ENCODE measurements at places on chromosomes 1 and 21.

DNA sequence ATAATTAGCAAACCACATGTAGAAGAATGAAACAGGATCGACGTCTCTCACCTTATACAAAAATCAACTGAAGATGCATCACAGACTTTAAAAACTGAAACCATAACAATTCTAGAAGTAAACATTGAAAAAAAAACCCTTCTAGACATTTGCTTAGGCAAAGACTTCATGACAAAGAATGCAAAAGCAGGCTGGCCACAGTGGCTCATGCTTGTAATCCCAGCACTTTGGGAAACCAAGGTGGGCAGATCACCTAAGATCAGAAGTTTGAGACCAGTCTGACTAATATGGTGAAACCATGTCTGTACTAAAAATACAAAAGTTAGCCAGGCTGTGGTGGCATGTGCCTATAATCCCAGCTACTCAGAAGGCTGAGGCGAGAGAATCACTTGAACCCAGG is 1351.7 kb downstream of the MRPL39 start:
- no peaks in the 10 kb centered on the region for H3K4me1 ChIP-seq
- DNase-seq: no peak
- no peaks in the 10 kb centered on the region for H3K27me3 ChIP-seq
- H3K27ac ChIP-seq: no peak overlapping the region
- no peaks in the 10 kb centered on the region for H3K36me3 ChIP-seq

- H3K27ac ChIP-seq: no peak overlapping the region
- H3K4me1 ChIP-seq: no peaks in the 10 kb centered on the region
These were observed 9.3 kb downstream of the C1QB start for GRCh38 chr1:22662318-22662717.

- no peak for DNase-seq
- no peak within 1 kb of the TSS for H3K4me3 ChIP-seq
- H3K4me1 ChIP-seq: no peaks in the 10 kb centered on the region
- no peaks in the 10 kb centered on the region for H3K27me3 ChIP-seq
- H3K36me3 ChIP-seq: no peaks in the 10 kb centered on the region
These were observed at the start of gene DNASE2B for GRCh38 chr1:84398175-84399155. DNASE2B (plus strand) TSS chr1:84398484; CDS start chr1:84398565, 81 bp downstream.

- no peak overlapping the region for H3K4me3 ChIP-seq
- DNase-seq: peak; percentile 67
- no peaks in the 10 kb centered on the region for H3K4me1 ChIP-seq
- no peak overlapping the region for H3K27ac ChIP-seq
These were observed 19.9 kb downstream of the CASQ2 start for GRCh38 chr1:115748401-115749150.

DNA sequence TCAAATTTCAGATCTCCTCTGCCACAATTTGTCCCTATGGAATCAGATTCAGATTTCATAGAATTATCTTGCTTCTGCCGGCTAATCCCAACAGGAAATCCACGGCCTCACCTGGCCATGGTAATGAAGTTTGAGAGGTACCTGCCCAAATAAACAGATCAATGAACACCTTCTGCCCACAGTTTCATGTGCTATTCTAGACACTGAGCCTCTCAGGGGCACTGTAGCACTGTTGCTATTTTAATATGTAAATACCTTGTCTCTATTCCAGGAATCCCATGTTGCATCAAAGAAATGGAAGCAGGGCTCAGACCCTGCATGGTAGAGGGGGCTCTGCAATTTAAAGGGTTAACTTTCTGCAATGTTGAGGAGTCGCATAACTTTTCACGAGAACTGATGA is 593.1 kb downstream of the PTBP2 start:
- no peaks in the 10 kb centered on the region for H3K4me1 ChIP-seq
- H3K36me3 ChIP-seq: no peaks in the 10 kb centered on the region
- H3K27me3 ChIP-seq: no peaks in the 10 kb centered on the region
- DNase-seq: no peak

- H3K36me3 ChIP-seq: no peaks in the 10 kb centered on the region
- H3K4me1 ChIP-seq: no peaks in the 10 kb centered on the region
- no peak overlapping the region for H3K4me3 ChIP-seq
- H3K27ac ChIP-seq: no peak overlapping the region
These were observed 350.9 kb downstream of the S1PR1 start for GRCh38 chr1:101587741-101588140.

DNA sequence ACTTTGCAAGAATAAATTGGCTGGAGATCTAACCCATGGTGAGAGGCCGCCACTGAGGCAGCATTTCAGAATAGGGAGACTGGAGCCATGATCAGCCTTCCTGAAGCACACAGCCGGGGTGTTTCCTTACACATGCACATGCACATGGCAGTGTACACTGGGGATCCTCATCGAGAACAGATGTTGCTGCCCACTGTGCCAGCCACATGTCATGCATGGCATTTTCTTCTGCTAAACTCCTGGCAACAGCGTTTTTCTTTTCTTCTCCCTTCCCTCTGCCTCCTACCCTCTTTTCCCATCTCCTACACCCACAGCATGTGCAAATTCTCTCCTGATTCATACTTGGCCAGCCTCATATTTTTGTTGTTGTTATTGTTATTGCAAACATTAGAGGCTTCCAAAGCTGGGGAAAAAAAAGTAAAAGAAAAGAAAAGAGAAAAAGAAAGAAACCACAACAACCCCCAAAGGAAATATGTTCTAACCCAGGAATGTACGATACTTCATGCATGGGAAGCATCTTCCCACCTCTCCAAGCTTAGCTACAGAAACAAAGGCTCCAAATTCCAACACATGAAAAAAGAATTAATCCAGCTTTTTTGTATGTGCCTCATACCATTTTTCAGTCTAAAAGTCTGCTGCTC is 344.0 kb downstream of the ASTN1 start:
- no peaks in the 10 kb centered on the region for H3K36me3 ChIP-seq
- H3K27ac ChIP-seq: no peak overlapping the region
- no peak overlapping the region for H3K4me3 ChIP-seq
- DNase-seq: no peak

- H3K36me3 ChIP-seq: no peaks in the 10 kb centered on the region
- H3K27ac ChIP-seq: no peak overlapping the region
- H3K27me3 ChIP-seq: no peaks in the 10 kb centered on the region
- peak; percentile 50 for DNase-seq
- H3K4me1 ChIP-seq: no peaks in the 10 kb centered on the region
These were observed 32.0 kb upstream of the TLR5 start for GRCh38 chr1:223175032-223175431.

DNA sequence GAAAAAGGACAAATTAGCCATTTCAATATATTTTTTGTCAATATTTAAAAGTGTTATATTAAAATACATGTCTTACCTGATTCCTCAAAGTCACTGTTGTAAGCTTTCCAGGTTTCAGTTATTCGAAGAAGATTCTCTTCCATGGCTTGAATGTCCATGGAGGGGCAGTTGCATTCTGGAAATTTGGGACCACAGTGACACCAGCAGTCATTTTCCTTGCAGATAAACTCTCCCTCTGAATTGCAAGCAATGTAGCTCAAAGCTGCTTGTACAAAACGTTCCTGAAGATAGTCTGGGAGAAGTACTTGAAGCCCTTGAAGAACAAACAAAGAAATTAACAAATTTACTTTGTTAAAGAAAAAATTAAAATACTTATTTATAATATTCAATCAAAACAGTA is 251.7 kb downstream of the BRINP3 start:
- no peaks in the 10 kb centered on the region for H3K27me3 ChIP-seq
- H3K36me3 ChIP-seq: no peaks in the 10 kb centered on the region
- no peaks in the 10 kb centered on the region for H3K4me1 ChIP-seq
- no peak overlapping the region for H3K27ac ChIP-seq
- DNase-seq: no peak
- no peak overlapping the region for H3K4me3 ChIP-seq

- no peaks in the 10 kb centered on the region for H3K4me1 ChIP-seq
- H3K27ac ChIP-seq: no peak overlapping the region
- no peaks in the 10 kb centered on the region for H3K36me3 ChIP-seq
- DNase-seq: no peak
- no peaks in the 10 kb centered on the region for H3K27me3 ChIP-seq
These were observed 86.4 kb upstream of the CACYBP start for GRCh38 chr1:174913225-174913903.

DNA sequence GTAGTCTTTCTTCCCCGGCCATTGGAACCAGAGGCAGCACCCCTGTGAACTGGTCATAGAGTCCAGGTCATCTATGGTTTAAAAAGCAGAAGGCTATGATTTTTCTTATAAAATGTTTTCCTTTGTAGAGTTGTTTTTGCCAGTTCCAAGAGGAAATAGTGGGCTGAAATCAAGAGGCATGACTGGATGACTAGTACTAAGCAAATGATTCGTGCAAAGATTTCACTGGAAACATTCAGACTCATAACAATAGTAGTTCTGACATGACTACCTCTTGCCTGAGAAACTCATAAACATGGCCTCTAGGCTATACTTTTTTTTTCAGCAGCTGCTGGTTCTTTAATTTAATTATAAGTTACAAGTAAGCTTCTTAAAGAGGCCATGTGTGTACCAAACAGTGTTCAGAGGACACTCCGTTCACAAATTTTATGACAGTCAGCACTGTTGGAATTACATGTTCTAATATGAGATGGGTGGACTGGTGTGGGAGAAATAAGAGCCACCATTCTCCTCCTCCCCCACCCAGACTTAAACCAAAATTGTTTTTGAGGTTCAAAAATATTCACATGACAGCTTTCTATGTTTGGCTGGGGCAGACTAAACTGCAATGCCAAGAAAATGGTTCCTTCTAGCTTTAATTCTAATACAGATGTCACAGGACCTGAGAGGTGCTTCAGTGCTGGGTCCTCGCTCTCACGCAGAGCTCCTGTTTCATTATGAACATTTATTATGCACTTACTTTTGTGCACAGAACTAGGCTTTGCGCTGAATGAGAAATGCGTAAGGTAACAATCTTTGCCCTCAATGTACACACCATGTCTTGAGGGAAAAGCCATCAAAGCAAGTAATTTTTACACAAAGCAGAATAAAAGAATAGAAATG is 147.5 kb downstream of the ZC3H11B start:
- no peak overlapping the region for H3K27ac ChIP-seq
- no peak overlapping the region for H3K4me3 ChIP-seq
- no peaks in the 10 kb centered on the region for H3K36me3 ChIP-seq
- H3K4me1 ChIP-seq: no peaks in the 10 kb centered on the region
- no peaks in the 10 kb centered on the region for H3K27me3 ChIP-seq

DNA sequence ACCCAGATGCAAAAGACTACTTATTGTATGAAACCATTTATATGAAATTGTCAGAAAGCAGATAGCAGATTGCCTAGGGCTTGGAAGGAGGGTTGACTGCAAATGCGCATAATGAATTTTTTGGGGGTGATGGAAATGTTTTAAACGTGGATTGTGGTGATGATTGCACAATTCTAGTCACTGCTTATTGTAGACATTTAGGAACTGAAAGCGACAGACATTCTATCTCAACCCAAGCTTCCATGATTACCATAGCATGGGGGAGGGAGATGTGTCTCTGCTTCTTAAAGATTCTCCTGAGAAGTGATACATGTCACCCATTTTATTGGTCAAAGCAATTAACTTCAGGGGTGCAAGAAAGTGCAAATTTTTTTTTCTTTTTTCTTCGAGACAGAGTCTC is 2.8 kb upstream of the MTF2 start:
- peaks cover 1% of the 10 kb centered on the region for H3K4me1 ChIP-seq
- H3K36me3 ChIP-seq: no peaks in the 10 kb centered on the region
- DNase-seq: no peak
- no peak overlapping the region for H3K27ac ChIP-seq
- H3K27me3 ChIP-seq: no peaks in the 10 kb centered on the region
- no peak overlapping the region for H3K4me3 ChIP-seq

GRCh38 chr21:45992301-45993209 is 11.0 kb downstream of the COL6A1 start:
- DNase-seq: no peak
- no peak overlapping the region for H3K27ac ChIP-seq
- H3K36me3 ChIP-seq: peaks cover 28% of the 10 kb centered on the region
- no peak overlapping the region for H3K4me3 ChIP-seq

DNA sequence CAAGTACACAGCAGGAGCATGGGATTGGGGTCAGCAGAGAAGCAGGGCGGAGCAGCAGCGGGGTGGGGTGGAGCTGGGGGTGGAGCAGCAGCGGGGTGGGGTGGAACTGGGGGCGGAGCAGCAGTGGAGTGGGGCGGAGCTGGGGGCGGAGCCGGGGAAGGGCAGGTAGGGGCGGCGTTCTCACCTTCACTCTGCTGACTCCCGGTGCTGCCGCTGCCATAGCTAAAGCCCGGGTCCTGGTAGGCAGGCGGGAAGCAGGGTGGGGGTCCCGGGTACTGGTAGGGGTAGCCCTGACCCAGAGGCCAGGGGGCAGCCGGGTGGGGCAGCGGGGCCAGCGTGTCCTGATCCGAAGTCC is 6.7 kb downstream of the TAS1R3 start:
- H3K36me3 ChIP-seq: peaks cover 7% of the 10 kb centered on the region
- H3K27ac ChIP-seq: no peak overlapping the region
- no peaks in the 10 kb centered on the region for H3K4me1 ChIP-seq
- H3K4me3 ChIP-seq: no peak overlapping the region
- DNase-seq: no peak
- no peaks in the 10 kb centered on the region for H3K27me3 ChIP-seq

- DNase-seq: no peak
- H3K4me1 ChIP-seq: no peaks in the 10 kb centered on the region
- no peak overlapping the region for H3K27ac ChIP-seq
- H3K27me3 ChIP-seq: no peaks in the 10 kb centered on the region
- no peak overlapping the region for H3K4me3 ChIP-seq
These were observed 23.8 kb downstream of the EPHA10 start for GRCh38 chr1:37741130-37741529.

DNA sequence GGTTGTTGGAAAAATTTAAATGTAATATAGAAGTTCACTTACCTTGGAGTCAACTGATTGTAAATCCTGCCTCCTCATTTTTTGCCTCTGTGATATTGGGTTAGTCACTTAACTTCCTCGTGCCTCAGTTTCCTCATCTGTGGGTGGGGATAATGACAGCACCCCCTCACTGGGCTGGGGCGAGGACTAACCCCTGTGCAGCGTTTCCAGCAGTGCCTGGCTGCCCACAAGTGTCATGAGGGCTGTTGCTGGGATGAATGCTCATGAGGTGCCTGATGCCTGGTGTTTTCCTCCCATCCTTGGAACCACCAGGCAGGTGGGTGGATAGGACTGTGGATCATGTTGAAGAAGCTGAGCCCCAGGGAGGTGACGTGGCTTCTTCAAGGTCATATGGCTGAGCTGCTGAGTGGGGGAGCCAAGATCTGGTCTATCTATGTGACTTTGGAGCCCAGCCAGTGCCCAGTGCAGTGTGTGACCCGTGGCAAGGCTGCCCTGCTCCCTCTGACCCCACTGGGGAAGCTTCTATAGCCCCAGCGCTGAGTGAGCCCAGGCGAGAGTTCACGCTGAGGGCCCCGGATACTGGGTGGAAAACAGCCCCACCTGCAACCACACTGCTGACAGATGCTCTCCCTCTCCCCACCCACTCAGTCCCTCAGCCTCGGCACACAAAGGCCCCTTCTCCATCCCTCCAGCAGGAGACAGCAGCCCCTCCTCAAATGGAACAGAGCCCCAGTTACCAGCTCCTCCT is 446.0 kb downstream of the PTPRU start:
- no peak for DNase-seq
- H3K4me1 ChIP-seq: no peaks in the 10 kb centered on the region
- H3K27ac ChIP-seq: no peak overlapping the region
- no peaks in the 10 kb centered on the region for H3K27me3 ChIP-seq

- no peak overlapping the region for H3K27ac ChIP-seq
- no peak overlapping the region for H3K4me3 ChIP-seq
- no peaks in the 10 kb centered on the region for H3K36me3 ChIP-seq
- H3K4me1 ChIP-seq: no peaks in the 10 kb centered on the region
- no peaks in the 10 kb centered on the region for H3K27me3 ChIP-seq
- no peak for DNase-seq
These were observed 15.6 kb upstream of the HMGCS2 start for GRCh38 chr1:119784191-119784781.

All from mesendoderm (in vitro differentiated cells).